ENCODE measurements at places on chromosomes 1 and 21.

- DNase-seq = no peak
Observed at GRCh38 chr1:240712014-240712731, 100.2 kb upstream of the GREM2 start.

GRCh38 chr1:35345439-35345981 is 77.0 kb downstream of the ZMYM4 start:
- DNase-seq = no peak

DNA sequence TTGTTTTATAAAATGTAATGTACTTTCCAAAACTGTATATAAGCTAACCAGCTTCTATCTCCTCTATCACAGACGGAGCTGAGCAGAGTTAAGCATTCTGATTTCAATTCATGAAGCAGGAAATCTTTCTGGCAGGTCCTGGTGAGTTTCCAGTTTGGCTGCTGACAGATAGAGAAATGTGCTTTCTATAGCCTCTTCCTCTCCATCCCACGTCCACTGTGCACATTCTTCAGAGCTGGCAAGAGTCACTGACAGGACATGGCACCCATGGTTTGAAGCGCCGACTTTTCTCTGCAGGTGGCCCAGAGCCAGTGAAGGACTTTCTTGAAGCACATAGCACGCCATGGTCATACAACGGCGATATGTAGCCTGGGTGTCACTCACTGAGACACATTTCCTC is 52.3 kb upstream of the POU2F1 start:
- no peak for DNase-seq

GRCh38 chr1:1883092-1883873 is 7.6 kb downstream of the GNB1 start:
- DNase-seq = no peak

- DNase-seq = no peak
Observed at GRCh38 chr1:76006234-76006633, 68.3 kb upstream of the ST6GALNAC3 start.

DNA sequence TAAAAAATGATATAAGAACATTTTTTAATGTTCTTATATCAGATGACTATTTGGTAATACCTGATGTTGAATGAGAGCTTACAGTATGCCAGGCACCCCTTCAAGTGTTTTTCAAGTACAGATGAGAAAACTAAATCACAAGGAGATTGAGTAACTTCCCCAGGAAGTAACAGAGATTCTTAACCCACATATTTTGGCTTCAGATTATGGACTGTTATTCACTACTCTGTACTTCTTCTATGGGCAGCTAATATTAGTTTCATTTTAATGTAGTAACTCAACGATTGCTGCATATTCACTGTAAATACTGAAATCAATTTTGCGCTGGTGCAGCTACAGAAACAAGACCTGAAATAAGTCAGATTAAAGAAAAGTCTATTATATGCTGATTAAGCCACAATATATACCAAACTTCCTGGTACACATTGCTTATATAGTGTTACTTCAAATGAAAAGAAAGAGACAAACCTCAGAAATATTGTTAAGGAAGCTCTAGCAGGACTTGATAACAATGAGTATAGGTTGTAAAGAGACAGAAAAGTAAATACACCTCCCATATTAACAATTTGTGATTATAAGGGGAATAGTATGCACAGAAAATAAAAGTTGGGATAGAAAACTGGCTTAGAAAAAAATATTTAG is 19.7 kb downstream of the DPYD start:
- DNase-seq = no peak

- DNase-seq = no peak
Observed at GRCh38 chr1:29344336-29344735, 108.0 kb downstream of the PTPRU start.

DNA sequence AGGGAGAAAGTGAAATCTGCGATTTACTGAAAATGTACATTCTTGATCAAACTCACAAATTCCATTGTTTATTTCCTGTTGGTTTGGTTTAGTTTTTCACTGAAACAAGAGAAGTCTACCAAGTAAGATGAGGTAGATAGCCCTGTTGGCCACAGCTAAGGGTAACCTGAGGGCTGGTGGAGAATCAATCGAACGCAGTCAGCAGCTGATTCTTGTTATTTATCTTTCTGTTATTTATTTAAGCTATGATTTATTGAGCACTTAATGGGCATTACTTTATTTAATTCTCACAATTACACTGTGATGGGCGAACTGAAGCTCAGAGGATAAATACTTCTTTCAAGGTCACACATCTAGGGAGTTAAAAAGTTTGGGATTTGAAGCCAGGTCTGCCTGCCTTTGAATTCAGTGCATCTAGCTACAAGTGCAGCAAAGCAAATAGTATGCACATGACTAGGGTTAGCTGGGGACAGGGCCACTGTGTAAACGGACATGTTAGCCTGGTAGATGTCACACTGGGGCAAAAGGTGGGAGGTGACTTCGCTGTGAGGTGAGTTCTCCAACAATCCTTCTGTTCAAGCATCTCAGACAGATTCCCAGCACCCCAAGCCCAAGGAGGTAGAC is 106.5 kb upstream of the GADD45A start:
- no peak for DNase-seq

- no peak for DNase-seq
Observed at GRCh38 chr1:214331827-214332423, 51.0 kb downstream of the SMYD2 start.

GRCh38 chr21:38506661-38507281 is 8.5 kb upstream of the ERG start:
- DNase-seq = no peak

- no peak for DNase-seq
Observed at GRCh38 chr1:119515221-119515620, 8.2 kb downstream of the HSD3B1 start.

GRCh38 chr21:28770867-28771661 is 221.6 kb downstream of the LTN1 start:
- no peak for DNase-seq

GRCh38 chr1:86491171-86491950 is 22.6 kb downstream of the CLCA1 start:
- no peak for DNase-seq

- DNase-seq = no peak
Observed at GRCh38 chr1:32111040-32111623, 3.3 kb downstream of the KPNA6 start.

GRCh38 chr1:182215764-182216163 is 154.3 kb upstream of the ZNF648 start:
- DNase-seq = no peak

DNA sequence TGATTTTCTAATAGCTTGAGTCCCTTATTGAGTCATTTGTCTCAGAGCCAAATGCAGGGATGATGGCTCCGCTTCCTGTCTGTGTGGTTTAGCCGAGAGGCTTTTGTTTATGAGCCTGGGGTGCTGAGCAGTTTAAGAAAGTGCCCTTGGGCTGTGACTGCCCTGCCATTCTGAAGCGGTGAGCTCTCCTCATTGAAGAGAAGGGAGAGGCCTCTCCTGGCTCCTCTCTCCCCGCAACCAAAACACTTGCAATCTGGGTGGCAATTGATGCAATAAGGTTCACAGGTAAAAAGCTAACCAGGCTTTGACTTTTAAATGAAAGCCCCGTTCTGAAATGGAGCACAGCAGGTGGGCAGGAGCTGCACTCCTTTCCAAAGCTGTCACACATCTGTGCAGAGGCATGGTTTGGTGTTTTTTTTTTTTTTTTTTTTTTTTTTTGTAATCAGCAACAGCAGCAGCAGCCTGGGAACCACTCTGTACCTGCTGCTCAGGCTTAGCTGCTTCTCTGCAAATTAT is 403.7 kb downstream of the SIPA1L2 start:
- DNase-seq = no peak

- DNase-seq = no peak
Observed at GRCh38 chr1:25732821-25733220, 67.2 kb upstream of the SELENON start.

DNA sequence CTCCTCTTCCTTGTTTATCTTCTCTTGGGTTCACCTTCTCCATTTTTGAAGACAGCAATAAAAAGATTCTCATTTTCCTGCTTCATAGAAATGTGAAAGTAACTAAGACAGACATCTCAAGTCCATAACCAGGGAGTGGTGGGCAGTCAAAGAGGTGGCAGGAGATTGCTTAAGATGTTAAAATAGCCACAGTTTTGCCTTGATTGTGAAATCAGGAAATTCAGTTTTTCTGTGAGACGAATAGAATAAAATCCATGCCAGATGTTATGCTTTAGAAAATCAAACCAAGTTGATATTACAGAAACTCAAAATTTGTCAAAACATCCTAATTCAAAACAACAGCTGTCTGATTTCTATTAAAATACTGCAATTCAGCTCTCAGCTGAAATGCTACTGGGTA is 57.2 kb downstream of the TNN start:
- DNase-seq = no peak

DNA sequence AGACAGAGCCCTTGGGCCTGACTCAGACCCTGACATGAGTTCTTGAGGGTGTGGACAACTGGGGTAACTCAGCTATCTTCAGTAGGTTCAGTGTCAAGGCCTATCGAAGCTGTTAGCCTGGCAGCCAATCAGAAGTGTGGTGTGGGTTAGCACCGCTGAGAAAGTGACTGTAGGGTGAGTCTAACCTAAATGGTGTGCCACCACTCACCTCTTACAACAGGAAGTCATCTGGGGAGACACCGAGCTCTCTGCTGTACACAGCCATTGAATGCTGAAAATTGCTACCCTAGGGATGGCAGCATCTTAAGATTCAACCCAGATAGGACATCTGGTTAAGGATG is 44.6 kb downstream of the RASSF5 start:
- DNase-seq = no peak

DNA sequence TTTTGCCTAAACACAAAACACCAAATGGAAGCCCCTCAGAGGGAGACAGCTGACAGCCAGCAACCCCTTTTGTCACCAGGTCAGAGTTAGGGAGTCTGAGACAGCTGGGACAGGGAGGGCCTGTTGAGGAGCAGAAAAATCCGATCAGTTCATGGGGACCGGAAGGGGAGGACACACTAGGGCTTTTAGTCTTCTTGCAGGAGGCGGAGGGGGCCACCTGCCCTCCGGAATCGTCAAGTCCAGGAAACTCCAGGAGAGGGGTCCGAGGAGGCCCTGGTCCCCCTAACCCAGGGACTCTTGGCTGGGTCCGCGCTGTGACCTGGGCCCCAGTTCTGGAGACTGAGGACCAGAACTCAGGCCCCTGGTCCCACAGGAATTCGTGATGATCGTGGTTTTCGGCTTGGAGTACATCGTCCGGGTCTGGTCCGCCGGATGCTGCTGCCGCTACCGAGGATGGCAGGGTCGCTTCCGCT is 34.2 kb downstream of the KCNQ4 start:
- DNase-seq = no peak

- DNase-seq = no peak
Observed at GRCh38 chr1:67690411-67690810, 5.4 kb downstream of the GADD45A start.

- no peak for DNase-seq
Observed at GRCh38 chr1:19009882-19010321, 53.4 kb upstream of the IFFO2 start.

GRCh38 chr1:98099501-98099900 is 178.7 kb upstream of the DPYD start:
- DNase-seq = no peak

DNA sequence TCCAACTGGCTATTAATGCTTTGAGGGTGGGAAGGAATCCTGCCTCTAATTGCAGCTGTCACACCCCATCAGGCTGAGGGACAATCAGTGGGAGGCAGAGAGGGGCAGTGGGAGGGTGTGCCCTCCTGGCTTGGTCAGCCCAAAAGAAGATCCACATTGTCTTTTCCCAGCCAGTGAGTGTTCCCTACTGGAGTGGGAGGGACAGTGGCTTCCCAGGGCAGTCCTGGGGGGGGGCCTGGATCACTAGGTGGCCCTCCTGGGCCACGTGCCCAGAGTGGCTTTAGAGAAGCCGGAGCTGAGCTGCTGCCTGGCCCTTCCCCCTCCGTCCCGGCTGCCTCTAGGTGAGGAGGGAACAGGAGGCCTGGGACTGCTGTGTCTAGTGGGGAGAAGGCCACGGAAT is 14.0 kb downstream of the INKA2 start:
- DNase-seq = no peak

DNA sequence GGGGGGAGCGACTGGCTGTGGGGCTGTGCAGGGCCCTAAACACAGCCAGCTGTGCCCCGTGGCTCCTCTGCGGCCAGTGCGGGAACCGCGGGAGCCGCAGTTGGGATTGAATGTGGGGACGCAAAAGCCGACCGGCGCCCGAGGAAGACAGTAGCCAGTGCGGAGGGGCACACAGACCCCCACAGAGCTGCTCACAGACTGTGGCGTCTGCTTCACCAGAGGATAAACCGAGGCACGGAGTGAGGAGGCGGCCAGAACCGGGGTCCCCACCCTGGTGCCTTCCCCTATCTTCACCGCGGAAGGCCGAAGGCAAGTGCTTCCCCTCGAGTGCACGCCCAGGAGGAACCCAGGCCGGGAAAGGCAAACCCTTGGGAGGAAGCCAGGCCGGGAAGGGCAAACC is 8.7 kb upstream of the TMEM52 start:
- DNase-seq = no peak

GRCh38 chr1:224500796-224501195 is 66.2 kb upstream of the WDR26 start:
- no peak for DNase-seq

- DNase-seq = no peak
Observed at GRCh38 chr1:91499904-91500755, 521 bp upstream of the CDC7 start.

DNA sequence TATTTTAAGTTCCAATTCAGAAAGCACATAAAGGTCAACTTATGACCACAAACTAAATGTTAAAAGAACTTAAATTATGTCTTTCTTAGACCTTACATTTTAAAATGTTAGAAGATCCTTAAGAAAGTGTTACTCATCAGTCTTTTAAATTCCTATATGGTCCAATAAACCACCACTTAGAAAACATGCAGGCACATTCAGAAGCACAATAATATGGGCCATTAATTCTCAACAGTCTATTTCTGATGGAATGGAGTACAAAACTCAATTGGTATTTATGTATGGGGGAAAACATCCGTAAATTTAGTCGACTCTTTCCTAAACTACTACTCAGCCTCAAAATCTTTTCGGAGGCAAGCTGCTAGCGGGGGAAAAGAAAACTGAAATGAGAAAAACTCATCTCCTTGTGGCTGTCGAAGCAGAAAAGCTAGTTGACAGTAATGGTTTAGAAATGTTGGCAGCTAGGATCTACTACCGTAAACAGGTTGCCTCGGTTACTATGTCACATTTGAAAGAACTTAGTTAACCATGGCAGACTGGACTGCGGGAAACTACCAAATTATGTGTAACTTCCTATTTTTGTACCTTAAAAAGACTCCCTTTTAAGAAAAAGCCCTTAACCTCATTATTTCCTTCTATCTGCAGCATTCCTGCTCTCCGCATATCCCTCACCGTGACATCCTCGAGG is 1.0 kb downstream of the TRMT1L start:
- DNase-seq = no peak

DNA sequence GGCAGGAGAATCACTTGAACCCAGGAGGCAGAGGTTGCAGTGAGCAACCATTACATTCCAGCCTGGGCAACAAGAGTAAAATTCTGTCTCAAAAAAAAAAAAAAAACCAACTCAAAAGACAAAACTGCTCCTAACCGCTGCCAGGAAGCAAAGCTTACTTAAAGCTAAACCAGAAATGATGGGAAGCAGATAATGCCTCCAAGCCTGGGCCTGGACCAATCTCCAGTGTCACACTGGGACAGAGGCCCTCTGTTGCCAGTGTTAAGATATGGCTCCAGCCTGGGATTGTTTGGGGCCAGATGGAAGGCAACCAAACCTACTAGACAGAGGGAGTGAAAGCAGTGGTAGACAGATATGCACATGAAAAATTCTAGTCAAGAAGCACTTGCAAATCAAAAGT is 36.9 kb downstream of the NSL1 start:
- no peak for DNase-seq

All from breast epithelium (tissue), 4 donors.